ENCODE measurements at places on chromosomes 1 and 21. TPM values are rescaled to one million over a fixed set of nuclear protein-coding genes. Genes with fewer than 3 reads are reported as not detected.

DNA sequence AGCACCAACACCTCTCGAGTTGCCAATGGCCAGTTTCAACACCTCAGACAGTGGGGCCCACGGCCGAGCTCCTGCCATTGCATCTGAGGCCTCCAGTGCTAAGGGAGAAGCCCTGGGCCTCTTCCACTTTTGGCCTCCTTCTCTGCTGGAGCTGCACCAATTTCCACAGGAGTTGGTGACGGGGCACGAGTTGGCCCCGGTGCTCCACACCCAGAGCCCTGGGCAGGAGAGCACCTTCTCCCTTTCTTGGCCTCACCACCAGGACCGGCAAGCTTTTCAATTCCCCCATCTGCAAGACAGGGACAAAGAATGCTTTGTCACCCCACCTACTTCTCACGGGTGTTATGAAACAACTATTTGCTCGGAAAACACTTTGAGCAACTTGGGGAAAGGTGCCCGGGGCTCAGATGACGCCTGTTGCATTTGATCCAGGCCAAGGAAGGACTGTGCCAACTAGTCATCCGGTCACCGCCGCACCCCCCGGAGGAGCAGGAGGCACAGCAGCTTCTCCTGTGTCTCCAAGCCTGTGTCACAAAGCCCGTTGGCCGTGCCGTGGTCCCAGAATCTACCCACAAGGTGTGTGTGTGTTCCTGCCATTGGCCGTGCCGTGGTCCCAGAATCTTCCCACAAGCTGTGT is 55.2 kb downstream of the TOMM20 start:
- H3K36me3 ChIP-seq, result no peaks in the 10 kb centered on the region
- H3K4me3 ChIP-seq, result peak overlapping the region; percentile 36
- H3K27ac ChIP-seq, result peak overlapping the region; percentile 100
- peak; percentile 95 for DNase-seq
- peaks cover 79% of the 10 kb centered on the region for H3K4me1 ChIP-seq

DNA sequence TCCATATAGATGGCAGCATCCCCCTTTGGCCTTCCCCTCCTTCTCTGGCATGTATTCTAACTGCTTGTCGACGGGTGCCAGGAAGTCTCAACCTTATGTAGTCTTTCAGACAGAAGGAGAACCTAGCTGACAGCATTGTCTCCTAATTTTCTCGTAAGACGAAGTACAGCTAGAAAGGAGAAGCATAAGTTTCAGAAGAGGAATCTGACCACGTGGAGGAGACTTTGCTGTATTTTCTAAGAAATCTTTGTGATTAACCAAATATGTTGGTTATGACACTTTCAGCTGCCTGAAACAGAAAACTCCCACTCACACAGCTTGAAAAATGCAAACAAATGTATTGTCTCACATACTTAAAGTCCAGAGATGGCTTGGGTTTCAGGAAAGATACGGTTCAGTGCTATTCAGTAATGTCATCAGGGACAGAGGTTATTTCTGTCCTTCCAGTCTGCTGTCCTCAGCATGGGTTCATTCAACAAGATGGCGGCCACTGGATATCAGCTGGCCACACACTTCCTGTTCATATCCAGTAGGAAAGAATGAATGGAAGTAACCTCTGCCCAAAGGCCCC is 109.5 kb upstream of the ZNF648 start:
- no peaks in the 10 kb centered on the region for H3K27me3 ChIP-seq
- no peaks in the 10 kb centered on the region for H3K36me3 ChIP-seq
- no peak for DNase-seq
- H3K4me1 ChIP-seq, result peaks cover 20% of the 10 kb centered on the region

Gene TSPAN2
- total RNA-seq, result 1.3 TPM

Gene SLC30A1
- total RNA-seq, result 6.7 TPM

- H3K4me3 ChIP-seq, result no peak overlapping the region
- peaks cover 33% of the 10 kb centered on the region for H3K4me1 ChIP-seq
- peak; percentile 98 for DNase-seq
- H3K27me3 ChIP-seq, result no peaks in the 10 kb centered on the region
- peak overlapping the region; percentile 76 for H3K27ac ChIP-seq
These were observed 38.7 kb downstream of the DSTYK start for GRCh38 chr1:205172729-205173366.

Gene NID1
- 11.1 TPM for total RNA-seq

Gene CFHR3
- total RNA-seq, result not detected

DNA sequence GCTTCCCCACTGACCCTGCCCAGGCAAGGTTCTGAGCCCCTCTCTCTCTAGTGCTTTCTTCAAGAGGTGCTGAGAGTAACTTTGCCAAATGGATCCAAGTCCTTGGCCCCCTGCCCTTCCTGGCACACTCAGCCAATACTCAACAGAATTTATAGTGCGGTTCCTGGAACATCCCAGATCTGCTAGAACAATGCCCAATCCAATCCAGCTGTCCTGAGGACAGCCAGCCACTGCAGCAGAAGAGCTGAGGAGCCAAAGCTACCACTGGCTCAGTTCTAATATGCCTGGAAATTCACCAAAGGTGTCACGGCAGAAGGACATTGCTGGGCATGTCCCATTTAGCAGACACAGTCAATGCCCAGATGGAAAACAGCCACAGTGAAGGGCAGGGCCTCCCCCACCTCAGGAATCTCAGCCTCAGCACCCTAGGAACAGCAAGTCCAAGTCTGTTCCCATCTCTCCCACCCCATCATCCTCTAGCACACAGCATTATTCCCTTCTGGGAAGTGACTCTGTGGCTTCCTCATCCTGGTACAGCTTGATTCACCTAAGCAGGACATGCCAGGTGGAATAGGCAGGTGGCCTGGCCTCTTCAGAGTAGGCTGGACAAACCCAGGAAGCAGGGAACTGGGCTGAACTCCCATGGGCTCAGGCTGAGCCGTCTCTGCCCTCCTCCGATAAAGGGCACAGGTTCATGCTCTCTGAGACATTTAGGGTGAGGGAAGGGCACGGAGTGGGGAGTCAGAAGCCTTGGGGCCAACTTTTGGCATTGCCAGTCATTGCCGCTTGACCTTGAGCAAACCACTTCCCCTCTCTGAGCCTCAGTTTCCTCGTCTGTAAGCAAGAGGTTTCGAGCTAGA is 24.6 kb downstream of the PMVK start:
- no peak for DNase-seq
- H3K4me3 ChIP-seq, result no peak overlapping the region
- no peak overlapping the region for H3K27ac ChIP-seq

DNA sequence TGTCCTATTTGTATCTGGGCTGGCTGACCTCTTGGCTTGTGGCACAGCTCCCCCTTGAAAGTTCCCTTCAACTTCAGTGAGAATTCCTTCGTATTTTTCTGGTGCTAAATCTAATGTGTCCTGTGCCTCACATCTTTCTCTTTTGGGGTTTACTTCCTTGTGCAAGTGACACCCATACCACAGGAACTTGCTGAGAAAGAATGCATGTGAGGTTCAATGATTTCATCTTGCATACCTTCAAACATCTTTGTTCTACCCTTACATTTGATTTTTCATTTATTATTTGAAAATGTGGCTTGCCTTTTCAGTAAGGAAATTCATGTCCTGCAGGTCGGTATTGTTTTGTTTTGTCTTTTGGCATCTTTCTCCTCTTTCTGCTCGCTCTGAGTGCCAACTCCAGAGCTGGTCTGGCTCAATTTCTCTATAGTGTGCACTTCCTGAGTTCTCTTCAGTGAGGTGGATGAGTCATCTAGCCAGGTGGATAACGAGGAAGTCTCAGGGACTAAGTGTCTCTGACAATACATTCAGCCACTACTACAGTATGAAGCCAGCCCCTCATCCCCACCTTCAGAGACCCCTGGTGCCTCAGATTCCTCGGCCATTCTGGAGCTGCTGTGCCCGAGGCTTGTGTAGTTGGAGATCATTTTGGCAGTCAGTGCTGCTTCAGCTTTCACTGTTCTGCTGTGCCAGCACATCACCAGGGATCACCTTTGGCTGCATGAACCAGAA is 59.5 kb downstream of the RIPK4 start:
- no peak overlapping the region for H3K4me3 ChIP-seq
- H3K4me1 ChIP-seq, result peaks cover 52% of the 10 kb centered on the region
- H3K27me3 ChIP-seq, result no peaks in the 10 kb centered on the region
- peak overlapping the region; percentile 97 for H3K27ac ChIP-seq
- peak; percentile 84 for DNase-seq

DNA sequence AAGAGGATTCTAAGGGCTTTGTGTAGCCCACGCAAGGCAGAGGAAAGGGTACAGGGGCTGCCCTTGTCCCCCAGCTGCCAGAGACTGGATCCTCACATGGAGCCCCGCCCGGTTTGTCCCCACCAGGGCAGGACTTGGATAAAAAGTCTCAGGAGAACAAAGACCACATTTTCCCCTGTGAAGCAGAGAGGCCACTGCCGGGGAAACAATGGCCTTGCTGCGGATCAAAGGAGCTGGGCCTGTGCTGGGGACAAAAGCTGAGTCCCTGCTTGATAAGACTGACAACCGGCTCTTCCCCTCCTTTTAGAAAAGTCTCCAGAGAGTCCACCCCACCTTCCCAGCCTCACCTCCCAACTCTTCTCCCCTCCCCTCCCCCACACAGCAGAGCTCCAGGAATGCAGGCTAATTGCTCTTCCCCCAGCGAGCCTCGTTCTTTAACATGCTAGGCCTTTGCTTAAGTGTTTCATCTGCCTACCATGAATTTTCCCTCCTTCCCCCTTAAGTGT is 142.4 kb downstream of the PLPP3 start:
- 0 out of 2 replicates have a peak, but pooled peaks cover 3% of the 10 kb centered on the region for H3K4me1 ChIP-seq
- H3K4me3 ChIP-seq, result no peak overlapping the region
- H3K27me3 ChIP-seq, result no peaks in the 10 kb centered on the region
- H3K27ac ChIP-seq, result no peak overlapping the region
- DNase-seq, result no peak
- no peaks in the 10 kb centered on the region for H3K36me3 ChIP-seq

DNA sequence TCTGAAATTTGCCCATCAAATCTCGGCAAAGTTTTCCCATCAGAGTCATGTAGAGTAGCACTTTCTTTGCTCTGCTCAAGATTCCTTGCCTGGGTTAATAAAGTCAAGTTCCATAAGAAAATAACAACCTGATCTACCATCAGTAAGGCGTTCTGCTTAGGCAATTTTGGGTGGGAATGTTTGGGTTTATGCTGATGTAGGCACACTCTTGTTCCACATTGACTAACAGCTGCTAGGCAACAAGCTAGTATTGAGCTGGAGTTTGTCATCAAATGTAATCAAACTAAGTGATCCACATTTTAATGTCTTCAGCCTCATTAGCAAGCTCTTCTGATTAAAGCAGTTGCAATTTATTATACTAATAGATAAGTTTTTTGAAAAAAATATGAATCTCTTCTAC is 12.1 kb upstream of the HMCN1 start:
- no peak overlapping the region for H3K4me3 ChIP-seq
- H3K4me1 ChIP-seq, result peaks cover 21% of the 10 kb centered on the region
- H3K27ac ChIP-seq, result no peak overlapping the region
- H3K36me3 ChIP-seq, result no peaks in the 10 kb centered on the region
- H3K27me3 ChIP-seq, result no peaks in the 10 kb centered on the region
- DNase-seq, result no peak

DNA sequence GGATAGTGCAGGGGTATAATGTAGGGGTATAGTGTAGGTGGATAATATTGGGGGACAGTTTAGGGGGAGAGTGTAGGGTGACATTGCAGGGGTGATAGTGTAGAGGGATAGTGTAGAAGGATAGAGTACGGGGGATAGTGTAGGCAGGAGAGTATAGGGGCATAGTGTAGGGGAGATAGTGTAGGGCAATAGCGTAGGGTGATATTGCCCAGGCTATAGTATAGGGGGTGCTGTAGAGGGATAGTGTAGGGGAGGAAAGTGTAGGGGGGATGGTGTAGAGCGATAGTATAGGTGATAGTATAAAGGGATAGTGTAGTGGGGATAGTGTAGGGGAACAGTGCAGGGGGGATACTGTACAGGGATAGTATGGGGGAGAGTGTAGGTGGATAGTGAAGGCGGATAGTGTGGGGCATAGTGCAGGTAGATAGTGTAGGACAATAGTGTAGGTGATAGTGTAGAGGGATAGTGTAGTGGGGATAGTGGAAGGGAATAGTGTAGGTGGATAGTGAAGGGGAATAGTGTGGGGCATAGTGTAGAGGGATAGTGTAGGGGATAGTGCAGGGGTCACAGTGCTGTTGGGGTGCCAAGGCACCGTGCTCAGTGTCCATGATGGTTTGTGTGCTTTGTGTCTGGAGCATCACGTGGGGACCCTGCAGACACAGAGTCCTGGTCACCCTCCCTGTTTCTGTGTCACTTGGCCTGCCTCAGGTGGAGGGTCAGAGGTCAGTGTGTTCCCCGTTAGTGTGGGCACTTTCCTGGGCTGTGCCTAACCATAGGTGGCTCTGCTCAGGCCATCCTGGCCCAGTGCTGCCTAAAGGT is 10.5 kb upstream of the ARF1 start:
- no peak overlapping the region for H3K27ac ChIP-seq
- H3K4me1 ChIP-seq, result no peaks in the 10 kb centered on the region
- DNase-seq, result no peak
- no peaks in the 10 kb centered on the region for H3K36me3 ChIP-seq
- H3K4me3 ChIP-seq, result no peak overlapping the region

DNA sequence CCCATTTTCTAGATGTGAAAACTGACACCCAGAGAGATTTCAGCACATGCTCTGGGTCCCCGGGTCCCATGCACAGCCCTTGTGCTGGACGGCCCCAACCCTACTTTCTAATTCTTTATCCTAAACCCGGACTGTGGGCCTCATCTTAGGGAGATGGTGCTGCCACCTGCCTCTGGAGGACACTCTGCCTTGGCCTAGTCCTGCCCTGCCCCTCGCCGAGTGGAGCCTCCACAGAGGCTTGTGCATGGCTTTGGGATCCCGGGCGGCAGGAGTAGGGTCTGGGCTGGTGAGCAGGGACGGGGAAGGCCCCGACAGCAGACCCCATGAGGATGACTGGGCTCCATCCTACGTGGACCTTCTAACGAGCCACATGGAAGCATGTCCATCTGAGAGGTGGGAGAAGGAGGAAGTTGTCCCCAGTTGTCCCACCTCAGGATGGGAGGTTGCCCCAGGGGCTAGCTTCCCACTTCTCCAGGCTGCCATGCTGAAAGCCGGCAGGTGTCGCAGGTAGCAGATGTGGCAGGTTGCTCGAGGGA is 12.4 kb downstream of the MX2 start:
- no peak overlapping the region for H3K4me3 ChIP-seq
- no peak overlapping the region for H3K27ac ChIP-seq
- no peaks in the 10 kb centered on the region for H3K27me3 ChIP-seq
- DNase-seq, result no peak
- H3K36me3 ChIP-seq, result no peaks in the 10 kb centered on the region

Gene CFHR1
- total RNA-seq, result not detected

Gene TSPAN1
- 33.3 TPM for total RNA-seq

DNA sequence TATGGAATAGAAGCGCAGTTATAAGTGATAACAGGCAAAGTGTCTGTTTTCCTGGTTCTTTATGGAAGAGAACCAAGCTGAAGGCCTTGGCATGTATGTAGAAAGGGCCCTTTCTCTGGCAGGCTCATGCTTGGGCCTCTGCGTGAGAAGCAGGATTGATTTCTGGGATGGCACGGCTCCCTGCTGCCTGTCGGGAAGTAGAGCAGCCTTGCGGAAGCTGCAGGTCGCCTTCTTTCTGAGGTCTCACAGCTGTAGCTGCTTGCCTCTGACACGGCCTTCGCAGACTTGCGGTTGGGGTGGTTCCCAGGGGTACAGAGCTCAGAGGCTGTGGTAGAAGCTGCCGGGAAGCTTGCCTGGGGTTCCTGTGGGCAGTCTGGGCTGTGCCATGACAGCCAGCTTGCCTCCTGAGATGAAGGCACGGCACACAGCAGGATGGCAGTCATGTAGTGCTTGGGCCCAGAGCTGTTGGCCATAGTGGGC is 39.4 kb downstream of the TRAPPC10 start:
- no peaks in the 10 kb centered on the region for H3K27me3 ChIP-seq
- H3K4me1 ChIP-seq, result no peaks in the 10 kb centered on the region
- no peak overlapping the region for H3K4me3 ChIP-seq
- H3K27ac ChIP-seq, result no peak overlapping the region
